Stimulated activated CD8-positive, alpha-beta memory T cell treated with anti-CD3 and anti-CD28 coated beads, Interleukin-15, amount 100 ng/mL, for 48 hours (primary cell): ENCODE measurements at places on chromosomes 16 and 17.

DNA sequence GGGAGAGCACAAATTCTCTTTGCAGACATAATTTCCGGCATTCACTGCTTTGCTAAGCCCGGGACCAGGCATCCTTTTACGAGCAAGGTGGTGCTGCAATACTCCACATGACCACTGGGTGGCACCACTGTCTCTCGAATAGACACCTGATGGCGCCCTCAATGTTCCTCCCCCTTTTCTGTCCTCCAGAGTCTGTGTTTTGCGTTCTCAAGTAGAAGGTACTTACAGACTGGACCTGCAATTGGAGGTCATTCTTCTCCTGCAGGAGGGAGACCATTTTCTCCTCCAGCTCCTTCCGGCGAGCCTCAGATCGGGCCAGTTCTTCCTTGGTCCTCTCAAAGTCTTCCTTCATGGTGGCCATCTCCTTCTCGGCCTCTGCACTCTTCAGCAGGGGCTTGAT is 45.2 kb downstream of the MYH13 start:
- DNase-seq = peak; percentile 58

- DNase-seq = no peak
Observed at GRCh38 chr17:63316100-63316499, 130.0 kb downstream of the CYB561 start.

GRCh38 chr16:12421688-12422087 is 382.0 kb downstream of the CPPED1 start:
- no peak for DNase-seq

- no peak for DNase-seq
Observed at GRCh38 chr17:61126473-61127249, 273.0 kb upstream of the TBX2 start.

GRCh38 chr17:7011942-7012254 is 526 bp upstream of the RNASEK start:
- DNase-seq = no peak

DNA sequence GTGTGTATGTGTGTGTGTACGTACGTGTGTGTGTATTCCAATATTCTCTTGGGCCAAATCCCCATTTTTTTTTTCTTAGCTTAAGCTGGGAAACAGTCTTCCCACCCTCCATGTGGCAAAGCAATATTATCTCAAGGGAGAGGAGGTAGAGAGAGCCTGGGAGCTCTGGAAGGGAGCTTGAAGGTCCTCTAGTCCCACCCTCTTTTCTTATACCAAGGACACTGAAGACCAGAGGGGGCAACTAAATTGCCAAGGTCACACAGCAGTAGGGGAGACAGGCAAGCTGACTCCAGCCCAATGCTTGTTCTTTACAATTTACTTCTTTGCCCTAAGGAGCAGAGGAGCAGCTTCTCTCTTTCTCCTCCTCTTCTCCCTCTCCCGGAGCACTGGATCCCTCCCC is 6.8 kb downstream of the SRCIN1 start:
- no peak for DNase-seq
